ENCODE measurements at places on chromosomes 3 and 15.

DNA sequence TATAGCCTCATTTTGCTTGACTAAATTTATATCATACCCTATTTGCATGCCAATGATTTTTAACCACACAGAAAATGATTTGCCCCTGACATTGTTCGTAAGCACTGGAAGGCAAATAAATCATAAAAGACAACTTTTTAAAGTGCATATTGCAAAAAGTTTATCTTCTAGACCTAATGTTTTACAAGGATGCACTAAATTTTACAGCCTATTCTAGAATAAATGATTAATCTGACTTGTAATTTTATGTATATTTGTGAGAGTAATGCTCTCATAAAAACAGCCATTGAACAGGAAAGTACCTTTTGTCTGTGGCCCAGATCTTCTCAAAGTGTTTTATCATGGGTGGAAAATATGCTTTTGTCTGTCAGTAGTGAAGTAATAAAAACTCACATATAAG, 546.6 kb downstream of the EPHA3 start:
- DNase-seq: no peak

DNA sequence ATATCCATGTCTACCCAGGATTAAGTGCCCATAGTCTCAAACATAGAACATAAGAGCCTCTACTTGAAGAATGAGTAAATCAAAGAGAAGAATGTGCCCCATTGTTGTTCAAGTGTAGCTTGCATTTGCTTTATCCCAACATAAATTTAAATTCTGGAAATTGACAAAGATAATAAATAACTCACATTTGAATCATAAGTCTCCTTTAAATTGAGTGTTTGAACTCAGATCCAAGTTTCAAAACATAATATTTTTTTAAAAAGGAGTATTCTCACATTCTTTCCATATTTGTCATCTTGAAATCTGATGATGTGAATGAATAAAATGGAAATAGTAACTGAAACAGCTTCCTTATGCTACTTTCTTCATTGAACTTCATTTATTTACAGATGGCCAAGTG, 135.2 kb downstream of the MECOM start:
- peak; percentile 60 for DNase-seq

GRCh38 chr3:129694228-129694627, 87.8 kb upstream of the PLXND1 start:
- DNase-seq: no peak

GRCh38 chr3:155766206-155766605, 21.3 kb upstream of the PLCH1 start:
- peak; percentile 75 for DNase-seq

- DNase-seq: no peak
These were observed 252.1 kb downstream of the CPNE4 start for GRCh38 chr3:131782751-131783150.

DNA sequence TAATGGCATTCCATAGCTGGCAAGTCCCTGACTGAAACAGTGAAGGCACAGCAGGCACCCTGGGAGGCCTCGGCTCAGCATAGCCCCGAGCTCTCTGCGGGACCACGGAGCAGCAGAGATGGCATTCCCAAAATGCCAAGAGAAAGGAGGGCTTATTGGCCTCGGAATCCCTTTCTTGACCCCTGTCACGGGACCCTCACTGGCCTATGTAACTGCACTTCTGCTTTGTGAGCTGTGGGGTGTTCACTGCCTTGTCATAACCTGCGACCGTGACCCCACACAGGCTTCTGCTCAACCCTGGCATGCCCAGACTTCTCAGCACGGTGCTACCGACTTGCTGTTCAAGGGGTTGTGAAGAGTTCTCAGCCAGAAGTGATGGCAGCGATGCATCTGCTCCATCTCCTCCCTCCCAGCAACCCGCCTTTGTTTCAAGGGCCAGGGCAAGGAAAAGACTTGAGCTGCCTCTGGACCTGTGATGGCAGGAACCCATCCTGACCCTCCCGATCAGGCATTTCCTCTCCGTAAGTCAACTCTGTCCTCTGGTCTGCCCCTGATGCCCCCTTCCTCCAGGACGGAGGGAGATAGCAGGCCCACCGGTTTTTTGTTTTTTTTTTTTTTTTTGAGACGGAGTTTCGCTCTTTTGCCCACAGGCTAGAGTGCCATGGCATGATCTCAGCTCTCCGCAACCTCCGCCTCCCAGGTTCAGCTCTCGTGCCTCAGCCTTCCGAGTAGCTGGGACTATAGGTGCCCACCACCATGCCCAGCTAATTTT, 30.5 kb downstream of the EHD4 start:
- DNase-seq: no peak

DNA sequence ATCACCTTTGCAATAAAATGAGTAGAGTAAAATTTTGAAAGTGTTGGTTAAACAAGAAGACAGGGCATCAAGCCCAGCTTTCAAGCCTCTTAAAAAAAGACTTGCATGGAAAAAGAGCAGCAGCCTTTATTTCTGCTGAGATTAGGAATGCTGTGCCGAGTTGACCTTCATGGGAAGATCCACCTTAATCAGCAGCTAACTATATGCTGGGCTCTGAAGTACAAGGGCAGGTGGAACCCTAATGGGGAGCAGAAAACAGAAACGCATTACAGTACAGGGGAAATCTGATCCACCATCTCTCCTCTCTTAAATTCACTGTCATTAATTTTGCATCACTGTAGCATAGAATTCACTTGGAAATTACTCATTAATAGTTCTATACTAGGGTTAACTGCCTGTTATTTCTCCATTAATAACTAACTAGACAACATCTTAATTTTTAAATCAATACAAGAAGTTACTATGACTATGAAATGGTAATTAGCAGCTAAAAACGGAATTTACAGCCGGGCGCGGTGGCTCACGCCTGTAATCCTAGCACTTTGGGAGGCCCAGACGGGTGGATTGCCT, 133.6 kb downstream of the GHSR start:
- DNase-seq: no peak

DNA sequence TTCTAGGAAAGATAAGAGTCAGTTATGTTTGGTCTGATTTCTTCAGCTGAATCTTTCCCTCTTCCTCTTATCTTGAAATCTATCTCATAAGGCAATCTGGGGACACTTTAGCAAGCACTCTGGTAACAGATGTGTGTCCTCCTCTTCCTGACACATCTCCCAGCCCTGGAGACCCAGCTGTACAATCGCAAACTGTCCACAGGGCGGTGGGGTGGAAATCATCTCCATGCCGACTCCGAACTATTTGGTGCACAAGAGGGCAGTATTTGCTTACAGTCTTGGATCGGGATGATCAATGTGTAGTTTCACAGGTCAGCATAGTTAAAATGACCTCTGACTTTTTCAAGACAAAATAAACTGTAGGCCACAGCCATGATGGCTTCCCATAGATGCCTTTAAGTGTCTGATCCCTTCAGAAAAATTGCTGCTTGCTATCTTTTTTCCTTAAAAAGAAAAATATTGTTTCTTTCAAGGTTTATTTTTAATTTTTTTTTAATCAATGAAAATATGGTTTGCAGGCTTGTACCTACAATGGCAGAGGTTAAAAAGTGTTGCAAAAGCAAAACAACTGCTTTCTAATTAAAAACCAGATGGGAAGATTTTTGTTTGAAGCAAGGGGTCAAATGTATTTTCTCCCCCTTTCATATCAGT, 17.7 kb downstream of the EEFSEC start:
- peak; percentile 88 for DNase-seq

DNA sequence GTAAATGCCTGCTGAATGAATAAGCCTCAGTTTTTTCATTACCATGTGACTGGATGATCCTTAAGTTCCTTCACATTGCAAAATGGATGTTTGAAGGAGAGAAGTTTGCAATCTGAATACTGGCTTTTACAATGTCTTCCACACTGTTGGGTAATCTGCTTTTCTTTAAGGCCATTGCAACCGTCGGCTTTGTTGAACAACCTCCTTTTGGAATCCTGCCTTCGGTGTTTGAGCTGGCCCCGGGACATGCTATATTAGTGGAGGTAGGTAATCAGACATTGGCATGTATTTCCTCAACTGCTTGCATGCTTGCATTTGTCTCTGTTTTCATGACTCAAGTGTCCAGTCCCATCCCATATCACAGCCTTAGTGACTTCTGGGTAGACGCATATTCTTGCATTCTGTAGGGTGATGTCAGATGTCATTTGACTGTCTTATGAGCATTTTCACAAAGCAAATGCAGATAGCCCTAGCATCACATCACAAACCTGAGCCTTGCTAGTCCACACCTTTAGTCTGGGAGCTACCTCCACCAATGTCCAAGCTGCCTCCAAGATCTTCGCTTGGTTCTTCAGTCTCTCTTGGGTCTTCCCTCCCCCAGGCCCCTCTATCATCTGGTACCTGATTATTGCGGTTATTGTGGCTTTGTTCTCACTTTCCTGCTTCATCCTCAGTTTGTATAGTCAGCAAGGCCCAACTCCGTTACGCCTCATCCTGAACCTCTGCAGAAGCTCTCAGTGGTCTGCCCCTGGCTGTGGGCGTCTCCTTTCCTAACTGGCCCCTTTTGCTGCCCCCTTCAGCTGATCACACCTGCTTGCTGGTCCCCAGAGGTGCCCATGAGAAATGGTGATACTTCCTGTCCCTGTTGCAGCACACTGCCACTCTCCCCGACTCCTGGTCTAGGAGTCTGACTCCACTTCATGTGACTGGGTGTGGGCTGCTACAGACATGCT, 48.5 kb downstream of the ACAA1 start:
- no peak for DNase-seq

DNA sequence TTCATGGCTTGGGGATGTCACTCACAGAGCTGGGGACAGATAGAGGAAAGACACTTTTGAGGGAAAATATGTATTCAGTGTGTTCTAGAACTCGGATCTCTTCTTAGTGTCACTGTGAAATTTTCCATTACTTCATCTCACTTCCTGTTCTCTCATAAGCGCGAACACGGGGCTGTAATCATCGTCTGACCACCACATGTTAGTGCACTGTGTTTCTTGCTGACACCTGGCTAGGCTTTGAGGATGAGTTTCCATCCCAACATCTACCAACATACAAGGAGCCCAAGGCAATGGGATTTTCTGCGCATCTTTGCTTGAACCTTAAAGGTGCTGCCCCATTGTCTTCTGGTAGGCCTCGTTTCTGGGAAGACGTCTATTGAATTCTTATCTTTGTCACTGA, 84.0 kb downstream of the LIPC start:
- no peak for DNase-seq

GRCh38 chr15:34812369-34812768, 17.0 kb upstream of the ACTC1 start:
- DNase-seq: peak; percentile 72

- peak; percentile 92 for DNase-seq
These were observed 894 bp upstream of the CCNL1 start for GRCh38 chr3:157160658-157161424.

GRCh38 chr3:53545310-53545995, 51.0 kb downstream of the CACNA1D start:
- no peak for DNase-seq

DNA sequence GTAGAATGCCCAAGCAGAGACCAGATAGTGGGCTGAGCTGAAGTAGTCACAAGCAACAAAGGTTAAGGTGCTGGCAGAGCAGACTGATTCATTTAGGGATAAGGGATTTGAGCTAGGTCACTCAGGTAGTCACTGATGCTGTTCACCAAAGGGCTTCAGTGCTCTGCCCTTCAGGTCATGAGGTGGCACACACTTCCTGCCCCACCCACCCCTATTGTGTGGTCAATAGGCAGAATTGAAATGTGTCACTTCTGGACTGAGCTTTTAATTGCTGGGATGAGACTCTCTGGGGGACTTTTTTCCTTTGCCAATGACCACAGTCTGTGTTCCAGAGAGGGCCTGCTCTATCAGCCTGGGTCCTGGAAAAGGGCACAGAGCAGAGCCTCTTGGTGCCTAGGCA, 2.9 kb upstream of the DIS3L start:
- DNase-seq: no peak

DNA sequence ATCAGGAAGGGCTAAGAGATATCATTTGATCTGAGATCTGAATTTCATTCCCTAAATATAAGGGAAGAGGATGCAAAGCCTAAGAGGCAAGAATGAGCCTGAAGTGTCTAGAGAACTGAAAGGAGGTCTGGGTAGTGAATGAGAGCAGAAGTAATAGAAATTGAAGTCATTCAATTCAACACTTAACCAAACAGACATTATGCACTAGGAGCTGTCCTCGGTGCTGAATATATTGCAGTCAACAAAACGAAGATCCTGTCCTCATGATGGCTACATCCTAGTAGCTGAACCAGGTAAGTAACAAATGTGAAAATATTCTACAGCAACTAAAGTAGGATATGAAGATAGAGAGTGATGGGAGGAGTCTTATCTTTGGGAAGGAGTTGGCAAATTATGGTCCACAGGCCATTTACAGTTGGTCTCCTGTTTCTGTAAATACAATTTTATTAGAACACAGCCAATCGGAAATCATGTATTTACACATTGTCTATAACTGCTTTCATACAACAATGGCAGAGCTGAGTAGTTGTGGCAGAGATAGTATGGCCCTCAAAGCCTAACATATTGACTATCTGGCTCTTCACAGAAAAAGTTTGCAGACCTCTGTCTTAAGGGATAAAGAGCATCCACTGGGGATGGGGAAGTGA, 192.9 kb upstream of the CADPS start:
- peak; percentile 56 for DNase-seq

DNA sequence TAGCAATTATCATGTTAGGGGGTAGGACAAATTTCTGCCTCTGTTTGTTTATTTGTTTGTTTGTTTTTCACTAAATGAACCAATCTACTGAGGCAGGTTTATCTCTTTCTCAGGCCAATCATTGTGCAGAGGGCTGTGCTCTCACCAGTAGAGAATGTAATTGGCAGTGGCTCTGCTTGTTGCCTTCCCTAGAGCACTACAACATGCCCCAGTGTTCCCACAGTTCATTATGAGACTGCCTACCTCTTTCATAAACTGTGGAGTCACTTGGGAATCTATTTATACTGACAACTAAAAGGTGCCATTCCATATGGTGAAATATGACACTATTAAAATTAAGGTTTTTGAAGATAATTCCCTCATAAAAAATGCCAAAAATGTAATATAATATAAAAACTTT, 196.3 kb upstream of the ALCAM start:
- DNase-seq: no peak

GRCh38 chr3:13352621-13353131, 67.4 kb downstream of the NUP210 start:
- no peak for DNase-seq

- DNase-seq: no peak
These were observed 233.5 kb upstream of the DCBLD2 start for GRCh38 chr3:99134986-99135385.

GRCh38 chr3:166582236-166582635, 745.0 kb upstream of the BCHE start:
- DNase-seq: peak; percentile 59

DNA sequence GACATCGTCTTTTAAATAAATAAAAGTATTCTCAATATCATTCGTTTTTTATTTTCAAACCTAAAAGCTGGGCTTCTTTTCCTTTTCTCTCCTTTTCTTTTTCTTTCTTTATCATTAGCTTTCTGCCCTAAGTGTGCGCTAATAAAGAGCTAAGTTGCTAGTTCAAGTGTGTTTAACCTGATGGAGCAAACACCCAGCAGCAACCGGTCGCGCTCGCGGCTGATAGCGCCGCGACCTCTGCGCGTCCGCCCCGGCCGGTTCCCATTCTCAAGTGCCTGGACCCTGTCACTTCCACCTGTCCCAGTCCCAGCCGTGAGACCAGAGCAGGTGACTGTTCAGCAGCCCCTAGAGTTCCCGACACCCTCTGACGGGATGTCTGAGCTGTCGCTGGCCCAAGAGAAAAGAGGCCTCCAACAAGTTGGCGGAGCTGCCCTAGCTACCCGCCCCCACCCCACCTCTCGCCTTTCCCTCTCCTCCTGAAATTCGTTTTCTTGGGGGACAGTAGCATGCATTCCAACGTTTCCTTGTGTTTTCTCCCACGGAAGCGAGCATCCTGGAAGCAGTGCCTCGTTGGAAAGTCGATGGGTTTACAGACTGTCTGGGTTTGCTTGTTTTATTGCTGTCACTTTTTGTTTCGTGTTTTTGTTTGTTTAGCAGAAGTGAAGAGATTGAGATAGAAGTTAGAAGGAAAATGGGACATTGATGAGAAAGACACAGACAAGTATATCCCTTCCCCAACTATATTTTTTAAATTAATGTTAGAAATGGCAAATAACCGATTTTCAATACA, 3.1 kb upstream of the MECOM start:
- DNase-seq: peak; percentile 17
